Activated CD8-positive, alpha-beta memory T cell treated with anti-CD3 and anti-CD28 coated beads, Interleukin-2, amount 50 U/mL, for 48 hours (primary cell): ENCODE measurements at places on chromosomes 12 and 14.

- no peak for DNase-seq
These were observed 609.0 kb upstream of the STXBP6 start for GRCh38 chr14:25658988-25659387.

DNA sequence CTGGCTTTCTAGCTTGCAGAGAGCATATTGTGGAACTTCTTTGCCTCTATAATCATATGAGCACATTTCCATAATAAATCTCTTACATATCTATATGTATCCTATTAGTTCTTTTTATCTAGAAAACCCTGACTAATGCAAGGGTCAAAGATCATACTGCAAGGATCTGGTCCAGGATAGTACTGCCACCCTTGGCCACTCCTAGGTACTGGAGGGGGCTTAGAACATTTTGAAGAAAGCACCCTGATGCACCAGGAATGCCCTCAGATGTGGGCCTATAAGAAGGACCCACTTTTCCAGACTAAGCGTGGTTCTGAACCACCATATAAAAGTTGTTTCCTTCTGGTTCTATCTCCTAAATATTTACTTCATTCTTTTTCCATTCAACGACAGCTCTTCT lies 14.6 kb downstream of the ATXN7L3B start:
- DNase-seq = no peak

- DNase-seq = no peak
These were observed 7.1 kb upstream of the VPS37B start for GRCh38 chr12:122902854-122903692.

GRCh38 chr12:85147331-85147730 lies 111.2 kb downstream of the LRRIQ1 start:
- DNase-seq = no peak

GRCh38 chr12:98294051-98294805 lies 221.2 kb upstream of the TMPO start:
- no peak for DNase-seq

GRCh38 chr12:128077211-128077916 lies 189.6 kb upstream of the TMEM132C start:
- DNase-seq = no peak

GRCh38 chr12:51812871-51813270 lies 35.6 kb downstream of the FIGNL2 start:
- no peak for DNase-seq

GRCh38 chr12:28606967-28607557 lies 416.8 kb downstream of the CCDC91 start:
- no peak for DNase-seq

- no peak for DNase-seq
These were observed 28.2 kb downstream of the RAP1B start for GRCh38 chr12:68638721-68639395.

GRCh38 chr12:50065726-50066310 lies 8.4 kb downstream of the ASIC1 start:
- no peak for DNase-seq

DNA sequence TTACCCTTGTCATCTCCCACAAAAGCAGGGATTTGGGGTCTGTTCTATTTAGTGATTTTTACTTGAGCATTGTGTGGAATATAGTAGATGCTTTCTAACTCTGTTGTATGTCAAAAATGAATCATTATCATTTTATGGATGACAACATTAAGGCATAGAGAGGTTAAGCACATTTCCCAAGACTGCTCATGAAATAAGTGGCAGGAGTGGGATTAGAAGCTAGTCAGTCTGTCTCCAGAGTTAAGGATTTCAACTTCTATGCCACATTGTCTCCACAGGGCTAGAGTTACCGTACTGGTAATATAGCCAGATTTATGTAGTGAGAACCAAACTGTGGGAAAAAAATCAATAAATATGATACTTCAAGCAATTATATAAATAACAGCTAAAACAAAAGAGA lies 170.6 kb upstream of the DCN start:
- DNase-seq = no peak

- DNase-seq = no peak
These were observed 176.1 kb downstream of the ADGRD1 start for GRCh38 chr12:131129839-131130238.

GRCh38 chr12:52865090-52865944 lies 16.5 kb upstream of the KRT78 start:
- DNase-seq = peak; percentile 71

GRCh38 chr14:97791072-97791471 lies 993.9 kb downstream of the VRK1 start:
- no peak for DNase-seq

- DNase-seq = no peak
These were observed 87.0 kb upstream of the VRK1 start for GRCh38 chr14:96710060-96710666.

DNA sequence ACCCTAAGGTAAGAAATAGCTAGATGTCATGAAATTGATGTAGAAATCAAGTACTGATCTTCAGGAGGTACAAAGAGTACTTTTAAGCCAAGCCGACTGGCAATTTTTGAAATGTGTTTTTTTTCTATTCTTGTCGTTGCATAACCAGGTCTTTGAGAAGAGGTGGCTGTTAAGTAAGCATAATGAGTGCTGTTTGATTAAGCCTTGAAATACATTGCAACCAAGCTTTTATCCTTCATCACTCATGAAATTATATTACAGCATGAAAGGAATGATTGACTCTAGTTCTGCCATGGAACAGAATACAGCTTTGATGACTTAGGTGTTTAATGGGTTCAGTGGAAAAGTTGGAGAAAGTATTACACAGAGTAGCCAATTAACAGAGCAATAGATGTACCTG lies 1720.2 kb upstream of the SEL1L start:
- DNase-seq = no peak

DNA sequence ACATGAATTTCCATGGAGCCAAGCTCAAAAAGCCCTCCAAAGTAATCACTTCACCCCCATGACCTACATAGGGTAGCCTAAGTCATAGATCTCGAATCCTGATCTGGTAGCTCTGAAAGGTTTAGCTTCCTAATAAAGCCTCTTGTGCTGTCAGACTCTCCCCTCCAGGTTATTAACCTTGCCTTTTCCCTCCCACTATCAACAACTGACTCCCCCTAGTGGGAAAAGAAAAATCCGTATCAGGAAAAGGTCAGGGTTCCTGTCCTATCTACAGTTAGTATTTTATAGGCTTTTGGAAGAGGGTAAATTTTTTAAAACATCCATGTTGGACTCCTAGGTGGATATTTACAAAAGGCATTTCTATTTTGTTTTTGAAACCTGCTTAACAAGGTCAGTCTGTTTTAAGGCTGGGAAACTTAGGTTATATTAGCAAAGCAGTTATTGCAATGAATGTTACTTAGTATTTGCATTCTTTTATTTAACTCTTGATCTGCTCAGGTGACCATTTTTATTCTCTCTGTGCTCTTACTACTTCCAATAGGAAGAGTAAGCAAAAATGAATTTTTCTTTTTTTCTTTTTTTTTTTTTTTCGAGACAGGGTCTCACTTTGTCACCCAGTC lies 8.0 kb downstream of the YY1 start:
- no peak for DNase-seq

GRCh38 chr12:15701631-15702156 lies 87.5 kb downstream of the EPS8 start:
- DNase-seq = no peak

GRCh38 chr12:46458500-46459102 lies 86.0 kb upstream of the SLC38A2 start:
- DNase-seq = no peak

GRCh38 chr12:130418251-130418650 lies 80.6 kb downstream of the PIWIL1 start:
- no peak for DNase-seq

GRCh38 chr12:56476972-56477432 lies 8.6 kb downstream of the SPRYD4 start:
- DNase-seq = no peak

- DNase-seq = no peak
These were observed 97.8 kb downstream of the SLC6A15 start for GRCh38 chr12:84814664-84815245.

- DNase-seq = no peak
These were observed 1305.0 kb downstream of the LRFN5 start for GRCh38 chr14:42911642-42912041.

DNA sequence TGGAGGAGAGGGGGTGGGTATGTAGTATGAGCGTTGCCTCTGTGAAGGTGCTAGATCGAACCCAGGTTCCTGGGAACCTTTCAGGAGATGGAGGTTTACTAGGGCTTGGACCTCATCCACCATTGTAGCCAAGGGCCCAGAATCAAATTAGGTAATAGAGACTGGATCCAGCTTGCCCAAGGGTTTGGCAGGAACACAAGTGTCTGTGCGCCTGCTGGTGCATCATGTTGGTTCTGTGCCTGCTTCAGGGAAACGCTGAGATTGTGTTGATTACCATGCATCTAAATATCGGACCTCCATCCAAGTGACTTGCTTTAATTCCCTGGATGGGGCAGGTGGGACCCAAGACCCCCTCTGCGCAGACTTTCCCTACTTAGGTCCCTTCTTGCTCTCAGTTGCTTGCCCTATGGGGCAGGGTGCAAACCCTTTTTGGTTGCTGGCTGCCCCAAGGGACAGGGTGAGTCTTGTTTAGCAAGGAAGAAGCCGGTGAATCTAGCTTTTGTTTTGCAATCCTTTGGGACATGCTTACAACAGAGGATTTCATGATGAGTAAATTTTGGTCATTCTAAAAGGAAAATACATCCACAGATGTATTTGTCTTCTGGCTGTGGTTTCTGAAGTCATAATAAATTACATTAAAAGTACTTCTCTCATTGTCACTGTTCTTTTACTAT lies 189.8 kb upstream of the PRICKLE1 start:
- DNase-seq = no peak

DNA sequence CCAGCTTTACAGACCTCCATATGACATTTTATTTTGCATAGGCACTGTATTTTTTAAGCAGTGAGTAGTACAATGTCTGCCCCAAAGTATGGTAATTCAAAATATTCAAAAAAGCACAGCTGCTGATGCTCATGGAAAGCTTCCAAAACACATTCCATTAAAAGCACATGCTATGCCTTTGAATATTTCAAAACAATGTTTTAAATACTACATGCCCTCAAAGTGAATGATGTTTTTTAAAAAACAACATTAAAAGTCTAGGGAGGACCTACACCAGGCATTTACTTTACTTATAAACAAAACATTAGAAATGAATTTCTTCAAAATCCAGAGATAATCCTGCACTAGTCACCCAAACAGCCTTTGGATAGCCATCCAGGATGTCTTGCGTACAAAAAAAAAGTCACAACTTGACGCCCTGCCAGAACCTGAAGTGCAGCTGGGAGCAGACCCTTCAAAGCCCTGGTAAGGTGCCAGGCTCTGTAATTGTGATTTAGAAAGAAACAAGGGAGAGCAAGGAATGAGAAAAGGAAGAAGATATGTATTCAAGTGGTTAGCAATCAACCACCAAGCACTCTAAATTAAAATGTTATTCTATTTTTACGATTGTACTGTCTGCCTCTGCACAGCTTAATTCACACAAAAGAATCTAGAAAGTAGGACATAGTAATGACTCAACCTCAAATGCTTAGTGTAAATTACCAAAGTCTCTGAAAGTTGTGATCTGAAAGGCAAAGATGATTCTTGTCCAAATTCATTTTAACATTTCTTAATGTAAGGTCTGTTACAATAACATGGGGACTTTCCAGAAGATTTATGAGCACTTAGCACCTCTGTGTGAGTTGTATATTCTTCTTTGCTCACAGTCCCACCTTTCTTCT lies 31.9 kb downstream of the CEP83 start:
- no peak for DNase-seq

DNA sequence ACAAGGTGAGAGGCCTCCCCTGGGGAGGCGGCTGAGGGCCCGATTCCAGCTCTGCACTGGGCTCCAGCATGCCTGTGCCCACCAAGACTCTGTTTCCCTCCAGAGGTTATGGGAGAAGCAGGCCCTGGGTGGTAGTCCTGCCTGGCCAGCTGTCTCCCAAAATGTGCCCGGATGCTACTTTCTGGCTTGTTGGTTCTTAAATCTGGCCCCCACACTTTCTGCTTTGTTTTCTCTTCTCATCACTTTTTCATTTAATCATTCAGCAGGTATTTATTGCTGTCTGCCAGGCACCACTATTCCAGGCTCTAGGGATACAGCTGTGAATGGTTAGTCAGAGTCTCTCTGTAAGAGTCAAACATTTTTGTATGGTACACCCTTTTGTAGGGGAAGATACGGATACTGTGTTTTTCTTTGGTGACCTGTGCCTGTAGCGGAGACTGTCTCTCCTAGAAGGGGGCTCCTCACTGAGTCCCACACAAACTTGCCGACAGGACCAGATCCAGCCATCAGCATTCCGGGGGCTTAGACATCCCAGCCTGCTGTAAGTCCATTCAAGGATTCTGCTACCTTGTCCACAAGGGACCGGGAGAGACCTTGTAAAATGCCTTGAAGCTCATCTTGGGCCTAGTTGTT lies 3.8 kb downstream of the DHRS2 start:
- no peak for DNase-seq

DNA sequence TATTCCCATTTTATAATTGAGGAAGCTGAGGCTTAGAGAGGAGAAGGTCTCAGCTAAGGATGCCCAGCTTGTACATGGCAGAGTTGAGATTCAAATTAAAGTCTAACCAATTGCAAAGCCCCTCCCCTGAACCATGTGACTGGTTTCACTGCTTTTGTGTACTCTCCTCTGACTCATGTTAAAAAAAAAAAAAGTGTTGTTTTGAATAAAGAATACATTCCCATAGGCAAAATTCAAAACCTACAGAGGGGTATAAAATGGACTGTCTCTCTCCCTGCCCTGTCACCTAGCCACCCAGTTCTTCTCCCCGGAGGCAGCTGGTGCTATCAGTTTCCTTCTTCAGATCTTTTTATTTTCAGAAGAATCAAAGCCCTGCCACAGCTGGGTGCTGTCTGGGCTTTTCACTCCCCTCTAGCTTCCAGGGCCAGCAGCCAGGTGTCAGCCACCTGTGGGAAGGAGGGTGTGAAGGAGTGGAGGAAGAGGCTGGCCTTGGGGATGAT lies 5.4 kb downstream of the PSMD9 start:
- DNase-seq = no peak

GRCh38 chr12:103965255-103965589 lies 450 bp upstream of the TDG start:
- no peak for DNase-seq

DNA sequence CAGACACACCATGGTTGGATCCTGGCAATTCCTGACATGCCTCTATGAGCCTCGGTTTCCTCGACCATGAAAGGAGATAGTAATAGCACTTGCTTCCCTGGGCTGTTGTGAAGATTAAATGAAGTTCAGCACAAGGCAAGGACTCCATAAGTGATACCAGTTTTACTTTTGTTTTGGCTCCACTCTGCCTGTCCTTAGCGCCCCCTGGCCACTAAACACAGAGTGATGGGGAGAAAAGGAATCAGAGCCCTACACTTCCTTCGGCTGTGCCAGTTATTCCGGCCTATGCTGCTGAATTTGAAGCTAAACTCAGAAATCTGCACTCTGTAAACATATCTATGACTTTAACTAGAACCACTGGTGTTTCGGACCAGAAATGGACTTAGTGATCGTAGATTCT lies 173.8 kb downstream of the C12orf75 start:
- no peak for DNase-seq
